ENCODE measurements at places on chromosomes 13 and 19.
A peak's percentile ranks its signal among the peaks of the same experiment; 100 is the strongest.

DNA sequence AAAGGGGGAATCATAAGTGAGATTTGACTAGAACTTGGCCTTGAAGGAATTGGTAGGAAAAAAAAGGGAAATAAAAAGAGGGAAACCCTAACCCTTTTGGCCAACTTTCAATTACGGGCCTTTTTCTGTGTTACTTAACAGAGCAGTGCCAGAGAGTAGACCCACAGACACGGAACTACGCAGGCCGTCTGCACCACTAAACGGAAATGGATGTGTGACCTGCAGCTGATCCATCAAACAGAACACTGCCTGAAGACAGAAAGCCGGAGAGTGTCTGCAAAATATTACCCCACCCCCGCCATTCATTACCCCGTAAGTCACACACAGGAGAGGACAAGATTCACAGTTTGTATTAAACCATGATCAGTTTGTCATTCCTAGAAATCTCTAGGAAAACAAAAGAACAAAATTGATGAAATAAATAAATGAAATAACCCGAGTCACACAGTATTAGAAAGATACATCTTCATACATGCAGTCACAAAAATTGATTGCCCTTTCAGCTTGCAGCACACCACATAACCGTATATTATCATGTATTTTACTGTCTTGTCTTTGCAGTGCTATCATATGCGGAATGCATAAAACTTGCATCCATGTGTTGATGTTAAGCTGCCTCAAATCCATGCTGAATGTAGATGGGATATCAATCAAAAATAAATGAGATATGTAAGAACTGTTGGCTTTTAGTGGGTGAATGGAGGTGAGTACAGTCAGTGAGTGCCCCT lies 424.7 kb downstream of the IRS2 start:
- DNase-seq: no peak

- DNase-seq: no peak
Measured at GRCh38 chr13:76976490-76976889, 15.4 kb upstream of the CLN5 start.

GRCh38 chr19:5037936-5038335 lies 69.0 kb downstream of the KDM4B start:
- no peak for DNase-seq

- DNase-seq: no peak
Measured at GRCh38 chr13:110444226-110444653, 117.3 kb downstream of the RAB20 start.

- DNase-seq: peak; percentile 86
Measured at GRCh38 chr19:6773323-6773931, 919 bp downstream of the VAV1 start.

DNA sequence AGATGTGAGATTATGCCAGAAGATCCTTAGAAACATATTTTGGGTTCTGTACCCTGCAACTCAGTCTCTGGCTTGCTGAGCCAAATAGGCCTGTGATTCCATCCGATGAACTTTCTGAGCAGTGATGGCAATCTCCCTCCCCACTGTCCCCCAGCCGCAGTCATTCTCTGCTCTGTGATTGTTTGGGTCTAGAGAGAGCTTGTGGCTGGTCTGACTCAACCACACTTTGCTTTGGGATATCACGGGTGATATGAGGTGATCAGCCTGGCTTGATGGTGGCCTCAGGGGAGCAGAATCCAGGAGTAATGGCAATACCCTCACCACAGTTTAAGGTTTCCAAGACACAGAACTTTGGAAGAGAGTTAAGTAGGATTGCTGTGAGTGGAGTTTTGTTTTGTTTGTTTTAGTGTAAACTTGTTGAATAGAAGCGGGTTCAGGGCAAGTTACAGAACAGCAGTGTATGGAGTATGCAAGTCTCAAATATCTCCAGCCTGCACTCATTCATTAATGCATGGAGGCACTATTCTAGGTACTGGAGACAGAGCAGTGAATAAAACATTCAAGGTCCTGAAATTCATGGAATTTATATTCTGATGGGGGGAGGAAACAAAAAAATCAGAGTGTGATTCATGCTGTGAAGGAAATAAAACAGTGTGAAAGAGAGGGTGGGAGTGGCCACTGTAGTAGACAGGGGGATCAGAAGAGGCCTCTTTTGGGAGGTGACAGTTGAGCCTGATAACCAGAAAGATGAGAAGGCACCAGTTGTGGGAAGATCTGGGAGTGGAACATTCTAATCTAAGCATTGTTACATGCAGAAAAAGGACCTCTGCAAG lies 5.3 kb downstream of the SAMD4B start:
- DNase-seq: no peak

DNA sequence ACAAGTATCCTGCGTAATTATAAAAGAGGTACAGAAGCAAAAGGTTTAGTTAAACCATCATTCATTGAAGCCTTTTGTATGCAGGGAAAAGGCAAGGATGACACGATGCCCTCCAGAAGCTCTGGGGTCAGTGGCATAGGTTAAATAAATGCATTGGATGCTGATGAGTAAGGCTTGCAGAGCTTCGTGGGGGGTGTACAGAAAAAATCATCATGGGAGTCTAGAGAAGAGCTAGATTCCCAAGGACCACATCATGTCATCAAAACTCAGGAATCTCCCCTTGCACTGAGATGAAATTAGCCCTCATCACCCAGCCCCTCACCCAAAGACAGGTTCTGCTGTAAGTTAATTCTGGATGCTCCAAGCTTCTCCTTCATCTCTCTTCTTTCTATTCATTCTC lies 8.3 kb downstream of the FPR1 start:
- DNase-seq: no peak

Data from germinal center (tissue), 1 donor.